NCI-H526 (cell line): ENCODE measurements at places on chromosomes 13 and 19.
A peak's percentile ranks its signal among the peaks of the same experiment; 100 is the strongest.

DNA sequence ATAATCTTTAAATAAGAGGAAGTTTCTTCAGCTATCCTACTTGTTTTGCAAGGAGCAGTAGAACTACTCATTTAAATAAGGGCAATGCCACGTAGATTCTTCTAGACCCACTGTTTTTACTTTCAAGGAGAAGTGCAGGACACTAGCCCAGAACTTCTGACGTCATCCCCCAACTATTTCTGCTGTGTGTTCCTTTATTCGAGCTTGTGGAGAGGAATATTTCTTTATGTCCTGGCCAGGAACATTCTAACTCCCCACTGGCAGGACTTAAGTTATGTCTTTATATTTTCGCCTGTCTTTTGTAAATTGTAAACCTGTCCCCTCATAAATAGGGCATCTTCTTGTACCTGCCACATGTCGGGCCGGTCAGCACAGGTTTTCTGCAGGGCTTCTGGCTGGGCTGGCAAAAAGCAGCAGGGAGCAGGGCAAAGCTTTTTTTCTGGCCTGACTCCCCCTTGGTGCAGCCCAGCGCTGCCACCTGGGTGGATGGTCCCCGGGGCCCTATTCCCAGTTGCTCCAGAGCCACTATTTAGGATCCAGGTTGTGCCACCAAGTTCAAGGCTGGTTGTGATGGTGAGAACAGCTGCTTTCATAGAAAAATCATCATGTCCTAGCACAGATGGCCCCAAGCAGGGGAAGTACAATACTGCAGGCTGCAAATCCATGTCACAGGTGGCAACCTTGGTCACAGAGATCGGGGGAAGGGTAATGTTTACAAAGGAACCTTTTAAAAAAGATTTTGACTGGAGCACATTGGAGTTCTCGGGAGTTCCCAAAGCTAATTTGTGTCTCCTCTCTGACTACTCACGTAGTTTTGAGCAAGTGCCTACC lies 1.8 kb downstream of the MBNL2 start:
- peak; percentile 70 for DNase-seq

DNA sequence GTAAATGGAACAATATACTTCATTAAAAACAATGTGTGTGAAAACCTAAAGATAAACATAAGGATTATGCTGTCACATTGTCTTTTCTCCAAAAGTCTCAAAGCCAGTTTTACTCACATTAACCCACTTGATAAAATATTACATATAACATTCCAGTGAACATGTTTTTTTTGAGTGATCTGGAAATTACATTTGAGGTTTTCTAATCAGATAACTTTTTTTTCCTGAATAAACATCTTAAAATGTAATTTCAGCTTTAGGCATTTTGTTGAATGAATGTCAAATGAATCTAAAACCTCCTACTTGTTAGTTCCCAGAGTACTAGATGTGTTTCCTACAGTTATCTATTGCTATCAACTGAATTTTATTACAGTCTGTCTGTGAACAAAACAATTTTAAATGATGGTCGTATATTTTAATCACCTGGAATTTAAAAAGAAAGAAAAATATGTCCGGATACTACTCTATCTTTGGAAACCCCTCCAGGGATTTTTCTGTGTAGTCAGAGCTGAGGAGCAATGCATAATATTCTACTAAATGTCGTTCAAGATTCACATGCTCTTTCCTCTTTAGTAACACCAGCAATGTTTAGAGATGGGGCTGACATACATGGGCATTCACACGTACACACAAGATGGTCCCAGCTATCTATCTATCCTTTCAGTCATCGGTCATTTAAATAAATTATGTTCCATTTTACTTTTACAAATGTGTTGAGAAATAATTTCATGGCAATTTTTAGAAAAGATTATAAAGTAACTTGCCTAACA lies 283.9 kb downstream of the KLF12 start:
- DNase-seq, result no peak

- DNase-seq, result no peak
These were observed 67.4 kb downstream of the MCF2L start for GRCh38 chr13:113036401-113036800.

DNA sequence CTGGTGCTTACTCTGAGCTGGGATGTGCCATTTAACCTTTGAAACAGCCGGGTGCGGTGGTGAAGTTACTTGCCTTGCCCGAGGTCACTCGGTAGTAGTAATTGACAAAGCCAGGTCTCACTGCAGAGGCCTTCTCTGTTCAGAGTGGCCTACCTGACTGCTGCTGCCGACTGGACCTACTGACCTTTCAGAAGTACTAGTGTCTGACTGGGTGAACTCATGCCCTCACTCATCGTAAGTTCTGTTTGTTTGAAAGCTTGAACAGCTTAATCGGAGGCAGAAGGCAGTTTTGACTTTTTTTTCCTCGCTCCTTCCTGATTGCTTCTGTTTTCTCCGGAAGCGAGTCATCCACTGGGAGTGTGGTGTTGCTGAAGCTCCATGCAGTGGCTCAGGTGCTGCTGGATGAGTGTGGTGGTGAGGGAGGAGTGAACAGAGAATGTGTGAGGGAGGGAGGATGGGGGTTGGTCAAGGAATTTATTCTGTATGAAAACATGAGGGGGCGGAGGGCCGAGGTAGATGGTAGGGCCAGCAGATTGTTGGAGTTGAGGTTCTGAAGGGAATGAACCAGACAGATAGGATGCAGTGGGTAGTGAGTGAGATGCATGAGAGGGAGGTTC lies 2.7 kb downstream of the SPINT2 start:
- no peak for DNase-seq

- no peak for DNase-seq
These were observed 7.4 kb downstream of the ZNF154 start for GRCh38 chr19:57701625-57702024.

GRCh38 chr19:34173193-34173956 lies 1.1 kb downstream of the LSM14A start:
- peak; percentile 21 for DNase-seq

DNA sequence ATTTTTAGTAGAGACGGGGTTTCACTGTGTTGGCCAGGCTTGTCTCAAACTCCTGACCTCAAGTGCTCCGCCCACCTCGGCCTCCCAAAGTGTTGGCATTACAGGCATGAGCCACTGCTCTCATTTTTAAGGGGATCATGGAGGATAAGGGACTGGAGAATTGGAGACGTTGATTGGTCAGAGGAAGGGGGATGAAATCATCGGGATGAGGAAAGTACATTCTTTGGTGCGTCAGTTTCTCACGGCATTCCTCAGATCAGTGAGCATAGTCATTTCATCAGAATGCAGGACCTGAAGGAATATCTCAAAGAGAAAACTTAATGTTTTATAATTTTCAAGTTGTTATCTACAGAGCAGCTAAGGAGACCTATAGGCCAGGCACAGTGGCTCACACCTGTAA lies 14.0 kb downstream of the ZNF114 start:
- no peak for DNase-seq

- no peak for DNase-seq
These were observed 43.5 kb upstream of the PCCA start for GRCh38 chr13:100045355-100045754.

DNA sequence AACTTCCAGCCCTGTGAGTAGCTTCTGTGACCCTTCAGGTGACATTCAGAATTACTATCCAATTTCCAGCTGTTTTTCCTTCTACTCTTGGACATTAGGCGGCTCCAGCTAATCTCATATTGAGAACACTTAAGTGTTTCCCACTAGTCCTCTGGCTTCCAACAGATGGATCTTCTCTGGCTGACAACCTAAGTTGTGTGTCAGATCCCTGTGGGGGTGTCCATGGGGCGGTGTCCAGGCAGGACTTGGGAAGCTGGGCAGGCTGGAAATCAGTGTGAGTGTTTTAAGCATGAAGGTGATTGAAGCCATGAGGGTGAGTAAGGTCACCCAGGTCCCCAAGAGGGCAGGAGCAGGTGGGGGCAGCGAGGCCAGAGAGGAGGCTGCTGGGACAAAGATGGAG lies 10.1 kb downstream of the CNOT3 start:
- DNase-seq, result no peak

- no peak for DNase-seq
These were observed 2.3 kb downstream of the NCCRP1 start for GRCh38 chr19:39199025-39199424.

GRCh38 chr19:3868770-3869456 lies at the start of gene ZFR2:
Gene ZFR2, minus strand, starts transcription at chr19:3869038. Its CDS starts 21 bp downstream, at chr19:3869017.
- DNase-seq, result peak; percentile 59

DNA sequence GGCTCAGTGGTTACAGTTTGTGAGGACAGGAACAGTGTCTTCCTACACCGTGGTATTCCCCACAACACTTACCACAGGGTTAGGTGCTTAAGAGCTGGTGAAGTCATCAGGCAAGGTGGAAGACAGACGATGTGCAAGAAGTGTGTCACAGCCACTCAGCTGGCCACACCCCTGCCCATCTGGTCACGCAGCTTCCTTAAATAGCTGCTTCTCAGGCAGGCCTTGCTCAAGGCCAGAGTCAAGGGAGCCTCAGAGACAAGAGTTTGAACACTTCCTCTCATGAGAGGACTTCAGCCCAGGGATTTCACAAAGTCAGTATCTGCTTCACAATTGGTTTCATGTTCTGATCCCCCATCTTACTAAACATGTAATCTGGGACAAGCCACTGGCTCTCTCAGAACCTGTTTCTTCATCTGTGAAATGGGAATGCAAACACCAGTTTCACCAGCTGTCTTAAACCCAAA lies 80.3 kb upstream of the FRY start:
- DNase-seq, result no peak

DNA sequence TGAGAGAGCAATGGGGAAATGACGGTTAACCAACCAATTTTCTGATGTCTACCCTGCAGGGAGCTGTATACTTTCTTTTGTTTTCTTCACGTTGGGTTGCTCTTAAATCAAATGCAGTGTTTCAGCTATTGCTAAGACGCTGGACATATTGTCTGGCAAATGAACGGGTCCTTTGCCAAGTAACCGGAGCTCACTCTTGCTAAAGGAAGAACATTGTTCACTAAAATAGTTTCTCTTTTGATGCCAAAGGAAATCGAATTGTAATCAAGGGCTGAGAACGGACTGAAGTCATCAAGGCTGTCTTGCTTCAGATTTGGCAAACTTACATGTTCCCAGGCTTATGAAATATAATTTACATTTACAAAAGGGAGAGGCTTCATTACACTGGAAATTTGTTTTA lies 142.3 kb upstream of the ARGLU1 start:
- no peak for DNase-seq

DNA sequence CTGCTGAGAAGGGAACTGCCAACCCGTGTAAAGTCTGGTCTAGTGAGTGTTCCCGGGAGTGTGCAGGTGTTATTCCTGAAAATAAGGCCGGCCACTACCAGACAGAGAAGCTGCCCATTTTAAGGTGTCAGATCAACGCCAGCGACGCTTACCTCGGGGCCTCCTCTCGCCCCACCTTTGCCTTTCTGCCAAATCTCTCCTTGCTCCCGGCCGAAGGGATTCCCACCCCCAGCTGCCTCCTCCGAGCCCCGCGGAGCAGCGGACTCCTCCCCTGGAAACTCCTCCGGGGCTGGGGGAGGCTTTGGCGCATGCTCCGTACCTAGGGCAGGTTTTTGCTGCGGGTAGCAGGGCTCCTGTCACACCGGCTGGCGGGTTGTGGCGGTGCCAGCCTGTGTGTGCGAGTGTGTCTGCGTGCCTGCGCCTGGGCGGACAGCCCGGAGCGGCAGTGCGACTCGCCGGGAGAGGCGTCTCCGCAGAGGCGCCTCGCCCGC lies at the start of gene HS6ST3:
HS6ST3 (plus strand) TSS at position 359 of the 491 bp plus-strand sequence.
- DNase-seq, result peak; percentile 94

- DNase-seq, result no peak
These were observed 9.2 kb downstream of the UBE2S start for GRCh38 chr19:55398200-55398925.

DNA sequence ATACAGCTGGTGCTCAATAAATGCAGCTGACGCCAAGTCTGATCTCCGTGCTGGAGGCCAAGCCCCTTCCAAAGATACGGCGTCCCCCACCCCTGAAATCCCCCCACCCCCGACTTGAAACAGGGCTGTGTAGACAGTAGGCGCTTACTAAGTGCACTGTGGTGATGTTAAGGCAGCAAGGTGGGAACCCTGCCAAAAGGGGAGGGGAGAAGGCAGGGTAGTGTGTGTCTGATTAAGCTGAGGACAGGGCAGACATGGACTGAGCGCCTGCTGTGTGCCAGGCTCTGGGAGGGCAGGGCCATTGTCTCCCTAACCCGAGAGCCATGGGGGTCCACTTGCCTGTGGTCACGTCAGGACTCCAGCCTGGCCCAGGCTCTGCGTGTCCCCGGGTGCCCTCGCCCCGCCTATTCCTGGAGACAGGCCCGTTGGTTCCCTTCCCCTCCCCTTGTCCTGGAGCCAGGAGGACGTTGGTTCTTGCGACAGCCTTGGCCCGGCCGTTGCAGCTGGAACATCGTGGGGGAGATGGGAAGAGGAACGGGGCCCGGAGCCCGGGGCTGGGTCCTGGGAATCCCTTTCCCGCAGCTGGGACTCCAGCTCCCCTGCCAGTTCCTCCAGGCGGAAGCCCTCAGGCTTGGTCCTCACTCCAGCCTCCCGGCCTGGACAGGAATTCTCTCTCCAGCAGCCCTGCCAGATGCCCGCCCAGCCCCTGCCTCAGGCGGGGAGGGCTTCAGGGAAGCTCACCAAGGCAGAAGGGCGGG lies 1.7 kb upstream of the ELANE start:
- no peak for DNase-seq

DNA sequence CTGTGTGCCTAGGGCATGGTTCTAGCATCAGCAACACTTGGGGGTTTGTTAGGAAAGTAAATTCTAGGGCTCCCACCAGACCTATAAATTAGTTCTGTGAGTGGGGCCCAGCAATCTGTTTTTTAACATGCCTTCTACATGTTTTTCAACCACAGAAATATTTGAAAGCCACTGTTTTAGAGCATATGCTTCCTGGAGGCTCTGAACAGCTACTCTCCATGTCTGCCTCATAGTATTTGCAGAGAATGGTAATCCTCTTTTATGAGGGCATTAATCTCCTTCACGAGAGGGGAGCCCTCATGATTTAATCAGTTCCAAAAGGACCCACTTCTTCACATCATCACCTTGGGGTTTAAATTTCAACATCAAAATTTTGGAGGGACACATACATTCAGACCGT lies 6.0 kb downstream of the SPATA13 start:
- no peak for DNase-seq

DNA sequence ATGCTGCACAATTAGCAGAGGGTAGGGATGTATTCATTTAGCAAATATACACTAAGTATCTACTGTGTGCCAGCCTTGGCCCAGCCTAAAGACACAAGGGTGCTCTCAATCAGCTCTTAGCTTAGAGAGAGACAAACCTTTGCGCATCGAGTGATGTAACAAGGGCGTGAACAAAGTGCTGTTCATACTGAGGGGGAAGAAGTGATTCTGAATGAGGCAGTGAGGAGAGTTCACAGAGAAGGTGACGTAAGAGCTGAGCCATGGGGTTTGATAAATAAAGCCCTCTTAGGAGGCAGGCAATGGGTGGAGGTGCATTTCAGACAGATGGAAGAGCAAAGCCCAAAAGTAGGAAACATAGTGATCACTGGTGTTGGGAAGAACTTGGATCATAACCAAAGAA lies 68.5 kb downstream of the FLT1 start:
- DNase-seq, result no peak
